ENCODE measurements at places on chromosomes 3 and 15. TPM values are rescaled to one million over a fixed set of nuclear protein-coding genes. Genes with fewer than 3 reads are reported as not detected.

GRCh38 chr3:71001303-71001830 is 582.2 kb downstream of the FOXP1 start:
- no peak for DNase-seq

GRCh38 chr3:131729643-131730017 is 226.9 kb upstream of the MRPL3 start:
- no peak for DNase-seq

DNA sequence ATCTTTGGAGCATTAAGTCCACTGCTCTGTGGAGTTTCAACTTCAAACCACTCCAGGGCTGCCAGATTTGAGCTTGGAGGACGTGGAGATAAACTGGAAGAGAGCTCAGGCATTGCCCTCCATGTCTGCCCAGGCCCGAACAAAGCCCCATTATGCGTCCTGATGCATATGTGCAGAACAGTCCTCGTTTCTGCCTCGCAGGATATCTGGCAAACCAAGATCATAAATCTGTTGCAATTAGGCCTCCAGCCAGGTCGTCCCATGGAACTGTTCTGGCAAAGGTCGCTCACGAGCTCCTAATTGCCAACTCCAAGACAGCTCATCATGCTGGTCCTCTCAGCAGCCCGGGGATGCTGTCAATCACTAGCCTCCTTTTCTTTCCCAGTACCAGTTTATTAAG is 91.2 kb downstream of the SEMA5B start:
- no peak for DNase-seq

- DNase-seq = no peak
Observed at GRCh38 chr3:45701172-45701867, 12.1 kb downstream of the SACM1L start.

DNA sequence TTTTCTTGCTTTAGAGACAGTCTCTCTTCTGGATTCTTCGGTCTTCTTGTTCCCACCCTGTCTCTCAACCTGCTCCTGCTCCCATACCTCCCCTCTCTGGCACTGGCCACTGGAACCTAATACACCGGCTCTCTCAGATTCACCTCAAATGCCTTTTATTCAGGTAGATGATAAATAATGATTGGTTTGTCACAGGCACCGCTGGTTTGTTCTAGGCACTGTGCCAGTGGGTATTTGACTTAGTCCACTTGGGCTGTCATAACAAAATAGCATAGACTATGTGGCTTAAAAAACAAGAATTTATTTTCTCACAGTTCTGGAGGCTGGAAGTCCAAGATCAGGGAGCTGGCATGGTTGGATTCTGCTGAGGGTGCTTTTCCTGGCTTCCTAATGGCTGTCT is 278.2 kb upstream of the STT3B start:
- no peak for DNase-seq

- DNase-seq = no peak
Observed at GRCh38 chr15:95286352-95286880, 1044.1 kb upstream of the NR2F2 start.

- DNase-seq = peak; percentile 37
Observed at GRCh38 chr3:47578119-47578632, 489 bp downstream of the CSPG5 start.

GRCh38 chr3:180329187-180329586 is 272.8 kb upstream of the TTC14 start:
- DNase-seq = no peak

GRCh38 chr15:101545548-101546505 is 56.3 kb upstream of the PCSK6 start:
- DNase-seq = no peak

- no peak for DNase-seq
Observed at GRCh38 chr3:72086743-72087087, 301.8 kb upstream of the PROK2 start.

- DNase-seq = no peak
Observed at GRCh38 chr15:31125061-31125460, 23.5 kb upstream of the TRPM1 start.

- no peak for DNase-seq
Observed at GRCh38 chr15:70967646-70968045, 75.0 kb downstream of the LRRC49 start.

GRCh38 chr3:161920196-161920595 is 423.6 kb downstream of the OTOL1 start:
- DNase-seq = no peak

DNA sequence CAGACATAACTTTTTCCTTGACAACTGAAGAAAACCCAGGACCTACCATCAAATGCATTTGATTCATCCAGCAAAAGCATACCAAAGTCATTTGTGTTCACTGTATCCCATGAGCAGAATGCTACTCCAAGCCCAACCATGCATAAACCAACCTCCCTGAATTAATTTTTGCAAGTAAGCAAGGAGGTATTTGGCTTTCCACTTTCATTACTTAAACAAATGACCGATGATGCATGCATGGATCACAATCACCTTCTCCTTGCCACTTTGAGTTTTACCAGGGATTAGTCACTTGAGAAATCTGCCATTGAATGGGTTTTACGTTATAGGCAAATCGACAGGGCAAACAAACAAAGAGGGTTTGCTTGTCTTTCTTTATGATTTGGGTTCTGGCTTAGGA is 214.8 kb downstream of the FMN1 start:
- peak; percentile 79 for DNase-seq

DNA sequence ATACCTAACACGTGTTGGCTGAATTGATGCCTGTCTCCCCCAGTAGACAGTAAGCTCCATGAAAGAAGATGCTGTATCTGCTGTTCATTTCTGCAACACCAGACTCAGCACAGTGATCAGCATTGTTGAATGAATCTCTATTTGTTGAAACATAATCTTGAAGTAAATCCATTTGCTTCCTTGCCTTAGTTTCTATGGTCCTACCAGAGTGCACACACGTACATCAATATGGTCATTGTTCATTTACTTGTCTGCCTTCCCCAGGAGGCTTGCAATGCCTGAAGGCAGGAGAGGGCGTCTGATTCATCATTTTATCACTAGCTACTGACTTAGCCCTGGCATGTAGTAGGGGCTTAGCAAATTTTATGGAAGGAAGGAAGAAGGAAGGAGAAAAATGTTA is 19.2 kb downstream of the RBP2 start:
- DNase-seq = peak; percentile 24

GRCh38 chr15:89356634-89357298 is 22.1 kb upstream of the POLG start:
- no peak for DNase-seq

DNA sequence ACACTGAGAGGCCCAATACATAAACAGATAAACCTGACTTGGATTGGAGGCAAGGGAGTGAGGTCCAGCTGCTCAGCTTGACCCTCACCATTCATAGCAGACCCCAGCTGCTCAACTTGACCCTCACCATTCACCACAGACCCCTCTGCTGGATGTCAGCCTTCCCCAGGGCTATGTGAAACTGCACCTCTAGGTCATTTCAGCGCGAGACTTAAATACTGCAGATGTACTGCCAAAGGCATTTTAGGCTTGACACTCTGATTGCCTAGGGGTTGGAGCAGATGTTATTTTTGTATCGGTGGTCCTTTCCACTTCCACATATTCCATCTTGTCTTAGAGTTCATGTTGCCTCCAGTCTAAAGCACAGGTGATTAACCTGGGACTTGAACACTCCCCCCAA is 41.5 kb upstream of the FAM98B start:
- DNase-seq = no peak

- peak; percentile 46 for DNase-seq
Observed at GRCh38 chr3:187130346-187131066, 8.8 kb downstream of the RPL39L start.

DNA sequence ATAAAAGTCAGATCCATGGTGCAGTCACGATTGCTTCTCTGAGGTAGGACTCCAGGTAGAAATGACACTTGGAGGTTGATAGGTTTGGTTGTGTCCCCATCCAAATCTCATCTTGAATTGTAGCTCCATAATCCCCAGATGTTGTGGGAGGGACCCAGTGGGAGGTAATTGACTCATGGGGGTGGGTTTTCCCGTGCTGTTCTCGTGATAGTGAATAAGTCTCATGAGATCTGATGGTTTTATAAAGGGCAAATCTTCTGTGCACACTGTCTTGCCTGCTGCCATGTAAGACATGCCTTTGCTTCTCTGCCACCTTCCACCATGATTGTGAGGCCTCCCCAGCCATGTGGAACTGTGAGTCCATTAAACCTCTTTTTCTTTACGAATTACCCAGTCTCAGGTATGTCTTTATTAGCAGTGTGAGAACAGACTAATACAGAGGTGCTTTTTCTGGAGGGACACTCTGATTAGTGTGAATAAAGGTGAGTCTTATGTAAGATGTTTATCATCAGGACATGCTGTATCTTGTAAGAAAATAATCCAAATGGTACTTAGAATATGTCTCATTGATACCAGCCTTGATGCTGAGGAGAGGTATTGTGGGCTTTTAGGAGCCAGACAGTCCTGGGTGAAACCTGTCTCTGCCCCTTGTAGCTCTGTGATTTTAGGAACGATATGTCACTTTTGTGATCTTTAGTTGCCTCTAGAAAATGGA is 43.0 kb downstream of the SLCO3A1 start:
- DNase-seq = no peak

GRCh38 chr3:185528532-185528931 is 23.9 kb downstream of the LIPH start:
- DNase-seq = no peak

DNA sequence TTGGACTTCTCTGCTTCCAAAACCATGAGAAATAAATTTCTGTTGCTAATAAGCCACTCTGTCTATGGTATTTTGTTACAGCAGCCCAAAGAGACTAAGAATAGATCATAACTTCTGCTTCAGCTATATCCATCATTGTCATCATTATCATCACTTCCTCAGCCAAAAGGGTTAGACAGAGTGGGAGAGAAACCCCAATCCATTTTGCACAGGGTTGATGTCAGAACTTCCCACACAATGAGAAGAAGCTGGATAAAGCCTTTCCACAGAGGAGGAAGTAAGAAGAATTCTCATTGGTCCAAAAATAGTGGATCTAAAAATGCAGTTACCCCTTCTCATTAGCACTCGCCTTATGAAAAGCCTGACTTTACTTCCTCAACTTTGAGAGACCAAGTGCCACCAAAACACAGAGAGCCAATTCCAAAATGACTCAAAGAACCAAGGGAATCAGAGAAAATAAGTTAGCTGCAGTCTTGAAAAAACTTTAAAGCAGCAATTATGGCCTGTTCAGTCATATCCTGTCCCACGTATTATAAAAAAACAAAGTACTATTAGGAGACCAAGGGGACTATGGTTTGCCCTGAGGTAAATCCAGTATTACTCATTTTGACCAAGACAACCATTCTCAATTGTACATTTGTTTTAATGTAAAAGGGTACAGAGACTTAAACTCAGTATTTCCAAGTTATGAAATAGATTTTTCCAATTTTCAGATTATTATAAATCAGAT is 80.2 kb downstream of the WNT5A start:
- DNase-seq = peak; percentile 41

DNA sequence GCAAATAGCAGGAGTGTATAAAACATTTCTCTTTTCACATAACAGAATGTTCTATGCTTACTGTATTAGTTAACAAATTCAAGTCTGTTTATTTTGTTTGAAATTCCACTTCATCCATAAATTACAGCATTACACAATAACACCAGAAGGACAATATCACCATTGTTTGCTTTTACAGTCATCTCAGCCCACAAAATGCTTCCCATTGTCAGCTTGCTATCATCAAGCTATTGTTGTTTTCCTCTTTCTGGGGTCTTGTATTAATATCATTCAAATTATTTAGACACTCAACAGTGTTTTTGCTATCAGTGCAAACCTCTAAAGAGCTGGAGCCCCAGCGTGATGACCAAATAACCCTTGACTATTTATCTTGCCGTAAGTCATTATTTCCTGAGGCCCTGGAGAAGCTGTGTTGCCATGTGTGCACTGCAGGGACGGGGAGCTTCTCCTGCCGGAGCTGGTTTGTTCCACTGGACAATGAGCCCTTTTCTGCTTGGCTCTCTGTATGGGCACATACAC is 1.1 kb downstream of the SAMMSON start:
- DNase-seq = no peak

DNA sequence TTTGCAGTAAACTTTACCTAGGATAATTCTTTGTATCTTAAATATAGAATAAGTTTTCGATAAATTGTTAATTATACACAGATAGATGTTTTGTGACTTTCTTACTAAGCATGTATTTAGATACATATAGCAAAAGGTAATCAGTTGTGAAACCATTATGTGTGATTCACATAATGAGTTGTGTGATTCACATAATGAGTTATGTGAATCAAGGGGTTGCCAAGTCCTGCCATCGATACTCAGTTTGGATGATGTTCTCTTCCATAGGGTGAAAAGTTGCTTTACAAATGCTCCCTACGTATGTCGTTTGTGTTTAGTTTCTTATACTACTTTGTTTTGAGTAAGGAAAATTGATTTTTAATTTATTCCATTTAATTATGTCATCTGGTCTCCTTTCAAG is 682.1 kb downstream of the MECOM start:
- peak; percentile 58 for DNase-seq

DNA sequence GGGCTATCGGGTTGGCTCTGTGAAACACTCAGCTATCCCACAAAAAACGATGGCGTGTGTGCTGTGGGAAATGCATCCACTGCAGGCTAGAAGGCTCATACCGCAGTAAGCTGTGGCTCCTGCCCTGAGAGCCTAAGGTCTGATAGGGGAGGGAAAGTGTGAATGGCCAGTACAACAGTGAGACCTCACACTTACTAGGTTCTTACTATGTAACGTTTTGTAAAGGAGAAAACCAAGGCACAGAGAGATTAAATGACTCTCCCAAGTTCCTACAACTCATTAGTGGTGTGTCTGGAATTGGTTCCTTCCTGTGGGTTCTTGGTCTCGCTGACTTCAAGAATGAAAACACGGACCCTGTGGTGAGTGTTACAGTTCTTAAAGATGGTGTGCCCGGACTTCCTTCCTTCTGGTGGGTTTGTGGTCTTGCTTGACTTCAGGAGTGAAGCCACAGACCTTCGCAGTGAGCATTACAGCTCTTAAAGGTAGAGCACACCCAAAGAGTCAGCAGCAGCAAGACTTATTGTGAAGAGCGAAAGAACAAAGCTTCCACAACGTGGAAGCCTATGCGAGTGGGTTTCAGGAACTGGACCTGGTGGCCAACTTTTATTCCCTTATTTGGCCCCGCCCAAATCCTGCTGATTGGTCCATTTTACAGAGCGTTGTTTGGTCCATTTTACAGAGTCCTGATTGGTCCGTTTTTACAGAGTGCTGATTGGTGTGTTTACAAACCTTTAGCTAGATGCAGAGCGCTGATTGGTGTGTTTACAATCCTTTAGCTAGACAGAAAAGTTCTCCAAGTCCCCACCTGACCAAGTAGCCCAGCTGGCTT is 161.7 kb downstream of the POLR2M start:
- DNase-seq = no peak

GRCh38 chr3:126798521-126798920 is 94.5 kb downstream of the CHCHD6 start:
- DNase-seq = no peak

- no peak for DNase-seq
Observed at GRCh38 chr15:66085128-66085527, 168.4 kb downstream of the MEGF11 start.

- no peak for DNase-seq
Observed at GRCh38 chr3:425079-425478, 228.5 kb downstream of the CHL1 start.

Gene TTLL13
- 0.06 TPM for total RNA-seq

Gene GOLGA8T
- 1.5 TPM for total RNA-seq

Gene MOBP
- total RNA-seq = not detected

Gene LTK
- 0.57 TPM for total RNA-seq

Gene SNTN
- total RNA-seq = not detected

Gene ZBBX
- not detected for total RNA-seq

Gene SLC25A38
- total RNA-seq = 28.3 TPM

Gene AVEN
- 21.4 TPM for total RNA-seq

Gene GABRA5
- total RNA-seq = 5.9 TPM

Gene RAD51
- 17.9 TPM for total RNA-seq

Gene SPTSSB
- total RNA-seq = not detected

Gene THBS1
- 567 TPM for total RNA-seq

Gene TM4SF4
- not detected for total RNA-seq

Gene TUSC7
- total RNA-seq = not detected
